ENCODE measurements at places on chromosomes 6 and 20.

- no peak for DNase-seq
Observed at GRCh38 chr6:29142309-29142708, 28.4 kb upstream of the OR2J2 start.

- no peak for DNase-seq
Observed at GRCh38 chr6:54048782-54049181, 62.5 kb upstream of the MLIP start.

DNA sequence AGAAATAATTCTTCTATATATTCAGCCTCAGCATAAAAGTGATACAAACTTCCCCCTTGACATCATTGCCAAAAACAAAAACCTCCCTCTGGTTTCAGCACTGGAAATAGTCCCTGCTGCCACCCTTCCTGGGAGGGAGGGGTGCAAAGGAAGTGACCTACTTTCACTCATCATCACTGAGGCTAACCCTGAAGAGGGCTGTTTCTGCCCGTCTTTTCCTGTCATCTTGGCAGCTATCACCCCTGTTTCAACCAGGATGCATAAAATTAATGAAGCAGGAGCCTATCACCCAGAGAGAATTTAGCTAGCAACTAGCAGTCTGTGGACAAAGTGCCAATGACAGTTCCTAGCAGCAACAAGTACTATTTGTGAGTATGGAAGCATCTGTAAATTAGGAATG is 397.8 kb downstream of the LAMA2 start:
- DNase-seq, result no peak

GRCh38 chr6:135102191-135102590 is 47.6 kb upstream of the HBS1L start:
- no peak for DNase-seq

DNA sequence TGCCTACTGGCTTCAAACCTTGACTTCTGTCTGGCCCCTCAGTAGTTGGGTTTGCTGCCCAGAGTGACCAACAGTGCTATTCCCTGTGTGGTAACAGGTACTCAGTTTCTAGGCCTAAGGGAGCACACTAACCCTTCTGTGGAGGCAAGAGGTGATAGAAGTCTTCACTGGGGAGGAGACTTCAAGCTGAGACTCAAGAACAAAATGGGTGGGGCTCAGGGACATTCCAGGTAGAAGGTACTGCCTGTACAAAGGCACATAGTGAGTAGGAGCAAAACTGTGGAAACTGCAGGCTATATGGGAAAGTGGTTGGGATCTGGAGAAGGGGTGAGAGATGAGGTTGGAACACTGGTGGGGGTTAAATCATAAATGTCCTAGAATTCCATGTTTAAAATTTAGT is 2.3 kb upstream of the SCAND1 start:
- no peak for DNase-seq

- DNase-seq, result no peak
Observed at GRCh38 chr6:92354270-92354829, 1065.0 kb downstream of the EPHA7 start.

- DNase-seq, result no peak
Observed at GRCh38 chr6:156647140-156647784, 129.9 kb upstream of the ARID1B start.
